ENCODE measurements at places on chromosomes 13 and 19.

GRCh38 chr13:81133066-81133465, 792.1 kb upstream of the SPRY2 start:
- no peak for DNase-seq

DNA sequence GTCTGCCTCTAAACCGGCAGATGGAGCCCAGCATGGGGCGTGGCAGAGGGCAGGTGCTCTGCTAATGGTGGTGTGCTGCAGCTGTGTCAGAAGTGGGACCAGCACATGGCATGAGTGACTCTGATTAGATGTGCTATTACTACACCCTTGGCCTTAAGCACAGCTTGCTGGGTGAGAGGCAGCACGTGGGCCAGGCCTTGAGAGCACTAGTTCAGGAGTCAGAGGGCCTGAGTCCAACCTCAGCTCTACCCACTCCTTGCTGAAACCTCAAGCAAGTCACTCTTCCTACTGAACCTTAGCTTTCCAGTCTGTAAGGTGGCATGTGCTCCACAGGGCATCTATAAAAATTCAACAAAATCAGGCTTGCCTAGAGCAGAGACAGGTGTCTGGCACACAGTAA, 22.7 kb downstream of the AKT2 start:
- no peak for DNase-seq

GRCh38 chr13:111388851-111389500, 68.5 kb downstream of the TEX29 start:
- no peak for DNase-seq

DNA sequence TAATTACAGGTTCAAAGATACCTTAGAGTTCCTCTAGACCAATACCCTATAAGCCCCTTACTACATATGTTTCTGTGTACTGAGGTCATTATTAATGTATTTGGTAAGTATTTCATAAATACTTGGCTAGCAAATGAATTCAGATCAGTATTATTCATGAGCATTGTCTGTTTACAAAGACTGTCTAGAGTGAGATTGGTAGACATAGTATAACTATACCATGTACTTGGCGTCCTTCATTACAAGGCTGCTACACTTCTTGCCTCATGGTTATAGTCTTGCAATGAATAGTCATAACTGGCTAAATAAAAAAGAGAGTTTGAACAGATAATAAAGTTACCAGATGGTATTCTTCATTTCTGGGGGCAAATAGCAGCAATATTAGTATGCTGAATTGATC, 12.1 kb downstream of the SETDB2 start:
- no peak for DNase-seq

GRCh38 chr13:95204231-95204765, 97.0 kb downstream of the ABCC4 start:
- DNase-seq: peak; percentile 37

DNA sequence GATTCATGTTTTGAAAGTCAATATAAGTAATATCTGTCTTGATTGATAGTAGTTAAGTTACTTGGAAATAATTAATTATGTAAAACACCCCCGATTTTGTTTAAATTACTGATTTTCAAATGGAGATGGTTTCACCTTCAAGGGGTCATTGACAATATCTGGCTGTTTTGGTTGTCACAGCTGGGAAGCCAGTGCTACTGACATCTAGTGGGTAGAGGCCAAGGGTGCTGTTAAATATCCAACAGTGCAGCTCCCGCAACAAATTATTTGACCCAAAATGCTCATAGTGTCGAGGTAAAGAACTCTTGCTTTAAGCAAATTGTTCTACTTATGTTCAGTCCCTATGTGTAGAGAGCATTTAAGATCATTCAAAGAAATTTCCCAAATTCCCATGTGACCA, 50.6 kb upstream of the PCDH20 start:
- DNase-seq: no peak

GRCh38 chr19:31883296-31883990, 462.0 kb upstream of the ZNF507 start:
- DNase-seq: no peak

Data from MV-4-11 (cell line).